ENCODE measurements at places on chromosomes 12 and 14.

DNA sequence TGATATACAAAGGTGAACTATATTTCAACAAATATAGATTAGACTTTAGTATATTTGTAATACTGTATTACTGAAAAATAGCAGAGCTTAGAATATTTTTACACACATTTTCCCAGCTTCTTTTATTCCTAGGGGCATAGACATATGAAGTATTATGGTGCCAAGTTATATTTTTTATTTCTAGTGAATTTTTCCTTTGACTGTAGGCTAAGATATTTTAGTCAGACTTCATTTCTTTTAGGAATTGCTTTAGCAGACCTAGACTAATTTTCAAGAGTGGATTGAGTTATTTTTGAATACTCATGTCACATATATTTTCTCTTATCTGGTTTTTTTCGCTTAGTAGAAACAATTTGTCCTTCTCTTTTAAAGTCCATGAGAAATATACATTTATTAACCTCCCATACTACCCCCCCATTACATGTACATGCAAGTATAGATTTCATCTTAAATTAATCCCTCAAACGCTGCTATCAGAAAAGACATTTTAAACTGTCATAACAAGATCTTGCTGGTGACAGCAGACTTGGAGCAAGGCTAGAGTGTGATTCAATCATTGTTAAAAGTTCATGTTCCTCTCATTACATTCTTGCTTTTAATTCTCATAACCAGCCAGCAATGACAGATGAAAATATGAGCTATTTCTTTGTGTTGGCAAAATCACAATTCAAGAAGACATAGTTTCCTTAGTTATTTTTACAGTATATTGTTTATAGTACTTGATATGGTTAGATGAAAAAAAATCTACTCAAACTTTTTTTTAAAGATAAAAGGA lies 456.1 kb downstream of the AEBP2 start:
- no peak for DNase-seq

DNA sequence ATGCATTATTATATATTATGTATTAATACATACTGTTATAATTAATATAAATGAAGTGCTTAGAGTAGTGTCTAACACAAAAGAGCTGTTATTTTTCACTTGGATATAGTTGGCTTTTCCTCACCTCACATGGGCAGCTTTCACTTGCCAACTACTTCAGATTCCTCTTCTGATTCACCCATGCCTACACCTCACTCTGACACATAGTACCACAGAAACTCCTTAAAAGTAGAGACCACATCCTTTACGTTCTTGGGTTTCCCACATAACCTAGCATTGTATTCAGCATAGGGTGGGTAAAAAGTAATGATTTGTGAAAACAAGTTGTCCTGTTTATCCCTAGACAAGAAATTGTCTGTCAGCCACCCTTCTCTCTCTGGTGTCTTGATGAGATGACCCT lies 61.0 kb downstream of the DIO2 start:
- DNase-seq: no peak

DNA sequence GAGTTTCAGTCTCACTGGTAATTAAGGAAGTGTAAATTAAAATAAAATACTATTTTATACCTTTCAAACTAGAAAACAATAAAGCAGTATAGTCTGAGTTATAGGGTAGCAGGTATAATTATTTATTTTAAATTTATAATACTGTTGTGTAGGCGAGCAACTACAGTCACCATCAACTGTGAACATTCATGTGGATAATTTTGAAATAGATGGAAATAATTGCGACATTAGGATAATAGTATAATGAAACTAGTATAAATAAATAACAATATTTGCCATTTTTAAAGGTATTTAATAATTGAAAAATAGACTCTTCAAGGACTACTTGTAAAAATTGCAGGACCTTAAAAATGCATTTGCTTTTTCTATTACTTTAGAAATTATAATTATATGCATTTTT lies 3.8 kb upstream of the DYRK4 start:
- DNase-seq: no peak

- no peak for DNase-seq
Observed at GRCh38 chr12:128745772-128746689, 77.7 kb downstream of the SLC15A4 start.

DNA sequence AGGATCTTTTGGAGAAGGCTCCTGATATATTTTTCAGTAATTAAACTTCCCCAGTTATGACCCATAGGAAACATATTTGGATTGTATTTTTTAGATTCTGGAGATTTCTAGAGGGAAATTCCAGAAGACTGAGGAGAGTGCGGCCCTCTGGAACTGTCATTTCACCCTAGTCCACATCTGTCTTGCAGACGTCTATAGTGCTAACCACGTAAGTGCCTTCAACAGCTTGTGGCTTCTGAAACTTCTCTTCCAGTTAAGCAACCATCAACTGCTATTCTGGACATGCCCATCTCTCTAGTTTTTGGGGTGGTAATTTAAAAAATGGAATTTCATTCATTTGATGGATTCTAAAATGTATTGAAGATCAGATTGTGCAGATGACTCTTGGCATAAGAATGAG lies 1098.8 kb downstream of the TMEM121 start:
- no peak for DNase-seq

DNA sequence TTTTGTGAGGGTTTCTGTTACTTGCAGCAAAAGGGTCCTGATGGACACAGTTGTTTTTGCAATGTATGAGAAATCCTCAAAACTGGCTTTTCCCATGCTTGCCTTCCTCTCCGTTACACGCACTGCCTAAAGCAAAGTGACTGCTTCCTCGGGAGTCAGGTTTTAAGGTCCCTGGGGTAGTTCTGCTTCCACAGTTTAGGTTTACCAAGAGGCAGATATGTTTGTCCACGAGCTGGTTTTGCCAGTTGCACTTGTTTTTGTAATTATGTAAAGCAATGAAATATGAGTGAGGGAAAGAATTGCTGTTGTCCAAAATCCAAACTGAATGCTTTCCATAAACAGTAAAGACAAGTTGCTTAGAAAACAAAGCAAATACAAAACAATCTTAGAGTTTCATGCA lies 290.7 kb upstream of the AMIGO2 start:
- no peak for DNase-seq

DNA sequence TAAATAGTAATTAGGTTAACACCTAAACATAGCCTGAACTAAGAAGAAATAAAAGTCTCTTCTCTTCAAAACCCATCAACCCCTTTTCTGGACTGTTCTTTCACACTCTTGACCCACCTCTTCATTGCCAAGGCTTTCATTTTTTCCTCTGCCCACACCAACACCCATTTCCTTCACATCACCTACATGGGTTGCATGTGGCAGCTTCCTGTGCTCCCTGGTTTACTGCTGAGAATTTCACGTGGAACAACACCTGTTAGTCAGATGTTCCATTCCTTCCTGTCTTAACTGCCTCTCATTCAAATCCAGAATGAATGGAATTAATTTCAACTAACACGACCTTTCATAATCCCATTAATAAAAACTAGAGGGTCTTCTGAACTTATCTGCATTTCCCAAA lies 157.3 kb downstream of the BCAT1 start:
- DNase-seq: no peak
